ENCODE measurements at places on chromosomes 6 and 20. TPM values are rescaled to one million over a fixed set of nuclear protein-coding genes. Genes with fewer than 3 reads are reported as not detected.

The RIPOR3 gene
- total RNA-seq = 0.18 TPM

The SLC17A3 gene
- total RNA-seq = not detected

GRCh38 chr6:155444952-155445903, 10.4 kb downstream of the NOX3 start:
- DNase-seq = no peak

The OR12D3 gene
- not detected for total RNA-seq

DNA sequence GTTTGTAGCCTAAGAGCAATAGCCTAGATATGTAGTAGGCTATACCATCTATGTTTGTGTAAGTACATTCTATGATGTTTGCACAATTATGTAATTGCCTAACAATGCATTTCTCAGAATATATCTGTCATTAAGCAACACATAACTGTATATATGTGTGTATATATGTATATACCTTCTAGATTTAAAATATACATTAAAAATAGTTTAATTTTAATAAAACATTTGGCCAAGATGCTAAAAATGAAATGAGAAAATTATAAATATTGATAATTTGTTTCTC, 20.6 kb downstream of the SESN1 start:
- DNase-seq = no peak

GRCh38 chr6:31586599-31587281, 663 bp downstream of the LST1 start:
- DNase-seq = no peak

DNA sequence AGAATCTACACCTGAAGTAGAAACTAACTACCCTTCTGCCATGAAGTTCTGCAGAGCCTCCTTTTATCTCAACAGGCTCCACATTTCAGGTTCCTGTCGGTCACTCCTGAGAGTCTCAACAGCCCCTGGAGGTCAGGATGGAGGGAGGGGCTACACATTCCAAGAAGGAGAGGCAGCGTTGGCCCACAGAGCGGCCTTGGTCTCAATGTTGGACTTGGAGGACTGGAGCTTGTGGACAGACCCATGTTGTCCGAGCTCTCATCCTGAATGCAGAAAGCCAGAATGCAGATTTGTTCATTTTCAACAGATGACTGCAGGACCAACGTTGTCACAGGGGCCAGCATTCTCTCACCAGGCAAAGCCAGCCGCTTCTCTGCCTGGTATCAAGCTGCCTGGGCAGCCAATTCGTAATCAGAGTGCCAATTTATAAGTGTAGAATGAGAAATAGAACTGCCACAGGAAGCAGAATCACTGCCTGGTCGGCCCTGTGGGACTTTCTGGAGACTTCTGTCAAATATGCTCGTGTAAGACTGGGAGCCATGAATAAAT, 212.5 kb upstream of the SNX9 start:
- no peak for DNase-seq

- no peak for DNase-seq
These were observed 157.5 kb downstream of the CEBPB start for GRCh38 chr20:50348096-50348495.
